ENCODE measurements at places on chromosomes 5 and 9.

GRCh38 chr5:152650413-152650812, 245.3 kb upstream of the NMUR2 start:
- ATAC-seq: no peak

- no peak for ATAC-seq
These were observed 500.6 kb downstream of the EBF1 start for GRCh38 chr5:158599157-158599556.

- no peak for ATAC-seq
These were observed 23.2 kb downstream of the DAP start for GRCh38 chr5:10737880-10738279.

DNA sequence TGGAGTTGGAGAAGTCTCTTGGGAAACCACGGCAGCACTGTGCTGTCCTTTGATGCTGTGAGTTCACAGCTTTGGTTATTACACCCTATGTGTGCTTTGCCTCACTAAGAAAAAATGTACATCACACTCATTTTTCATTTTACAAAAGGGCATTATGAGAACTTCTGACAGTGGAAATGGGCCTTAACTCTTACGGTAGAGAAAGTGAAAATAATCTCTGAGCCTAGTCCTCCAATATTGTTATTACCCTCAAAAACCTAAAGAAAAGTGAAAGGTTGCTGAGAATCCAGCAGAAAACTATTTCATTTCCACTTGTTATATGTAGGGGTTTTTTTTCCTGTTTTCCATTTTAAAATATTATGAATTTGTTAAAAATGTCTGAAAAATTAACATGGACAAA, 8.2 kb upstream of the OR13D1 start:
- no peak for ATAC-seq

DNA sequence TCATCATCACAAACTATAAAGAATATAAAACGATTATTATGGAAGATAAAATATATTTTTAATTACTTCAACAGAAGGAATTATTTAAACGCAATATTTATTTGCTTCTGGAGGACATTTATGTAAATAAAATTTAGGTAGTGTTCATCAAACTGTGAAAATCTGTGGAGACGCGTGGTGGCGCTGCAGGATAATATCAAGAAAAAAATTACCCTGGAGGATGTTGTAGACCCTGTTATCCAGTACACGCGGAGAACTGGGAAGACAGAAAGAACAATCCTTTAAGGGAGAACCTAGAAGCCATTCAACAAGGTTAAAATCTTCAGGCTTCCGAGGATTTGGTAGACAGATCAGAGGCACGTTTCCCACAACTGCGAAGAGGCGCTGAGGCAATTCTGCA, at the start of gene PCDHB12:
TSS of gene PCDHB12 (plus strand) at position 242 of the 400 bp plus-strand sequence. CDS start 189 bp downstream, outside the sequence.
- peak; percentile 68 for ATAC-seq

DNA sequence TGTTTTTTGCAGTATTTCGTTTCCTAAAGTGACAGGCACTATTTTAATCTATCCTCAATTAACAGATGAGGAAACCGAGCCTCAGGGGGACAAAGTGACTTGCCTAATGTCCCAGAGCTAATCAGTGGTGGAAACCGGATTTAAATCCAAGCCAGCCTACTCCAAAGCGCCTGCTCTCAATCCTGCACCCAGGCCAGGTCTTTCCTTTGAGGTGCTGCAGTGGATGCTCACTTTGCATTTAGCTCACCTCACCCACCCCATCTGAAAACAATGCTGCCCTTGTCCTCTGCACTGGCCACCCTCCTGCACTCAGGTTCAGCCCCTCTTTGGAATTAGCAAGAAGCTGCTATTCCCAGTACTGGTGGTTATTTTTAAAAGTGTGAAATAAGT, 16.0 kb downstream of the ANGPTL2 start:
- ATAC-seq: no peak

Measured in SK-N-SH treated with all-trans-retinoic acid at 6 μM for 48 hours (cell line).